Left renal cortex interstitium (tissue), 4 donors: ENCODE measurements at places on chromosomes 16 and 17.

- no peak for DNase-seq
Measured at GRCh38 chr16:89393738-89394406, 96.5 kb downstream of the ANKRD11 start.

DNA sequence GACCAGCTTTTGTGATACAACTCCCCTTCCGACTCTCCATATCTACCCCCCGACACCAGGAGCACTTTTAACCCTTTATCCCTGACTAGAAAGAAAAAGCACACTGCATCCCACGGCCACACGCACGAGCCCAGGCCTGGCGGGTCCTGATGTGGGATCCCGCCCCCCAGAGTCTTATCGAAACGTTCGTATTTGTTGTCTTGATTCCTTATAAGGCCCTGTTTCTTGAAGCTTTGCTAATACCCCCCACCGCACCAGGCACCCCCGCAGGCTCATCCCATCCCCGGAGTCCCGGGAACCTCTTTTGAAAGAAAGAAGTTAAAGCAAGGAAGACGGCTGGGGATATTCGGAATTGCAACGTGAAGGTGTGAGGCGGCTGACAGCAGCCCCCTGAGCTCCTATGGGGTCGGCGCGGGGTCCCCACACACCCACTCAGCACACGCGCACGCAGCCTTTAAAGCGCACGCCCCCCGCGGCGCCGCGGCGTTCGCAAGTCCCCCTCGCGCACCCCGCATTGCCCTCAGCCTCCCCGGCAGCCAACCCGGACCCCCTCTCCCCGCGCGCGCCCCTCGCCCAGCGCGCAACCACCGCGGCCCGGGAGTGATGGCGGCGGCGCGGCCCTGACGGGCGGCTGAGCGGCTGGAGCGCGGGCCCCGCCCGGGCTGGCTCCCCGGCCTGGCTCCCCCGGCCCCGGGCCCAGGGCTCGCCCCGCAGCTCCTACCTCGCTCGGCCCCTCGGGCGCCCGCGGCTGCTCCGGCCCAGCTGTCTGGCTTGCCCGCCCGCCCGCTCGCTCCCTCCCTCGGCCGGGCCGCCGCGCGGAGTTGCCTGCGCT is 448 bp downstream of the STAT5B start:
- DNase-seq = no peak

DNA sequence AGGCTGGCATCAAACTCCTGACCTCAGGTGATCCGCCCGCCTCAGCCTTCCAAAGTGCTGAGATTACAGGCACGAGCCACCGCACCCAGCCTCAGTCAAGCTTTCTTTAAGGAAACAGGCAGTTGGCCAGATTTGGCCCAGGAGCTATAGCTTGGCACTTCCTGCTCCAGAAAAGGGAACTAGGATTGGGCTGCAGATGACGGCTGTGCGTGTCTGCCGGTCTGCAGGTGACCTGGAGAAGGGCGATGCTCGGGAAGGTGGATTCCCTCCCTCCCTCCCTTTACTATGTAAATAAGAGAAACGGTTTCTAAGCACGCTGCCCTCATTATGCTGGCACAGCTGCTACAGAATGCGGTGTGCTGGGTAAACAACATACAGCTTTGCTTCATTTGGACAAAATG is 215.9 kb downstream of the RPTOR start:
- no peak for DNase-seq

DNA sequence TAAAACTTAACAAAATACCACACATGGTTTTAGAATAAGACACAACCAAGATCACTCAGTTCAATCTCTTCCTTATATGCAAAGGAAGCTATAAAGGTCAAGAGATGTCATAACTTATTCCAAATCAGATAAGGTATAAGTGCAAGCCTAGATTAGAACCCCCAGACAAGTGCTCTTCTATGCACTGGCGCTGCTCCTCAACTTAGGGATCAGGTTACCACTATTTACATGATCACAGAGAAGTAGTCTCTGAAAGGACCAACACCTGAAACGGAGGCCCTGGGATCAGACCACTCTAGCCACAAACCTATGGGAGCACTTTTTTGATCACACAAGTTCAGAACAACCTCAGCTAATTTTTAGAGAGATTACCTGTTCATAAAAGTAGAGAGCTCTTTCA is 16.6 kb downstream of the COPS3 start:
- no peak for DNase-seq

DNA sequence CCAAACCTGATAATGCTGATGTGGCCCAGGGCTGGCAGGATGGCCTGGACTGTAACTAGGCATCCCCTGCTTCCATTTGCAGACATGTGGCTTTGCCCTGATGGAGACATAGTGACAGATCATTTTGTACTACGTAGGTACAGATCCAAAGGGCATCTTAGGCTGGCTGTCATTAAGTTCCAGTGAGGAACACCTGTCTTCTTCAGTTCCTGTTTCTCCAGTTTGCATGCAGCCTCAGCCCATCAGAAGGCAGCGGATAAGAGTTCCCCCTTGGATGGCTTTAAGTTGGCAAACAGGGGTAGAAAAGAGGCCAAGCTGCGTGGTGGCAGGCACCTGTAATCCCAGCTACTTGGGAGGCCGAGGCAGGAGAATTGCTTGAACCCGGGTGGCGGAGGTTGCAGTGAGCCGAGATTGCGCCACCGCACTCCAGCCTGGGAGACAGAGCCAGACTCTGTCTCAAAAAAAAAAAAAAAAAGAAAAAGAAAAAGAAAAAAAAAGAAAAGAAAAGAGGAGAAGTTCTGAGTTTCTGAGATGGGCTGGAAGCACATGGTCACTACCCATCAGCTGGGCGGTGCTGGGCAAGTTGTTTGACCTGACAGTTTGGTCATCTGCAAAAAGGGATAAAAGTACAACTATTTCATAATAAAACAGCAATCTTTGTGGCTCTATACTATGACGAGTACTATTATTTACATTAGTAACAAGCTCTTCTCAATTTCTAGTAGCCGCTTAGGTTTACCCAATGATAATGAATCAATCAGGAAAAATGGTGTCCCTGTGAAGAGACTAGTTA is 42.7 kb downstream of the CPPED1 start:
- DNase-seq = no peak

DNA sequence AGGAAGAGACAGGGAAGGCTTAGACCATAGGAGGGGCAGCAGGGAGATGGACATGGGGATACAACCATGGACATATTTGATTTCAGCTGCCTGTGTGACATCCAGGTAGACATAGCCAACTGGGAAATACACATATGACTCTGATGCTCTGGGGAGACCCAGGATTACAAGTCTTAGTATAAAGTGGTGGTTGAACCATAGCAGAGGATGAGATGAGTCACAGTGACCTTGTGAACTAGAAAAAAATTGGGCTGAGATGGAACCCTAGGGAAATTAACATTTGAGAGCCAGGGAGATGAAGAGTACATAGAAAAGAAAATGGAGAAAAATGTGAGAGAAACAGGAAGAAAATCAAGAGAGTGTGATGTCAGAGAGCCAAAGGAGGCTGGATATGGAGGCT is 10.2 kb downstream of the MARCHF10 start:
- DNase-seq = no peak

DNA sequence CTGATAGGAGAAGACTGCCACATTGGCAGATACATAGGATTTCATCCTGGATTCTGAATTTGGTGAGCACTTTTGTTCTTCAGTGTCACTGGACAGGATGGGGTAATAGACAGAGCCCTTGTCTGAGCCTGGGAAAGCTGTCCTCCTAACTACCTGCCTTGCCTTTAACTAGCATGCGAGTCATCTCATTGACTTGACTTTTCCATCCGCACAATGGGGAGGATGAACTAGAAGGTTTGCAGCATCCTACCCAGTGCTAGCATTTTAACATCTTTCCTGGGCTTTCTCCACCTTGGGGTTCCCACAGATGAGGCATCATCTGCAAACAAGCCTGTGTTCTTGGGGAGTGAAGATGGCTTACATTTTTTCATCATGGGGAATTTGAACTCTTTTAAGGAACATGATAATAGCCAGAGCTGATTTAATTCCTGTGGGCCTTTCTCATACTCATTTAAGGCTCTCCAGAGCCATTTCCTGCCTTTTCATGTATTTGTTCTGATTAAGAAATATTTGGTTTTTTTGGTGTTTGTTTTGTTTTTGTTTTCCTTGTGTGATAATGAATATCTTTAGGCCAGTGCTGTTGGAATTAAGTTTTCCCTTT is 139.5 kb downstream of the MSI2 start:
- no peak for DNase-seq

DNA sequence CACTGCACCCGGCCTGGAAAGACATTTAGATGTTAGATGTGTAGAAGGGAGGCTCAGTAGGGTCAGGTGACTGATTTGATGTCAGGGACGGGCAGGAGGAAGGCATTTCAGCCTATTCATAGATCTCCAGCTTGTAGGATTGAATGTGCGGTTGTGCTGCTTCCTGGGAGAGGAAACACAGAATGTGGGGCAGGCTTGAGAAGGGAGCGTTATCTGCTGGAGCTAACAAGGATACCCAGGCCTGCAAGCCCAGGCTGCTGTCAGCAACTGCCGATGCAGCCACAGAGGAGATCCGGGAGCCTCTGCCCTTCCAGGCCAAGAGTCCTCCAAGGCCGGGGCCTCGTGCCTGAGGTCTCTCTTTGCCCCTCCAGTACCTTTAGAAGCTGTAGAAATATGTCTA is 205.6 kb downstream of the SPECC1 start:
- DNase-seq = no peak

GRCh38 chr16:67186550-67186950 is 2.8 kb upstream of the MATCAP1 start:
- no peak for DNase-seq

DNA sequence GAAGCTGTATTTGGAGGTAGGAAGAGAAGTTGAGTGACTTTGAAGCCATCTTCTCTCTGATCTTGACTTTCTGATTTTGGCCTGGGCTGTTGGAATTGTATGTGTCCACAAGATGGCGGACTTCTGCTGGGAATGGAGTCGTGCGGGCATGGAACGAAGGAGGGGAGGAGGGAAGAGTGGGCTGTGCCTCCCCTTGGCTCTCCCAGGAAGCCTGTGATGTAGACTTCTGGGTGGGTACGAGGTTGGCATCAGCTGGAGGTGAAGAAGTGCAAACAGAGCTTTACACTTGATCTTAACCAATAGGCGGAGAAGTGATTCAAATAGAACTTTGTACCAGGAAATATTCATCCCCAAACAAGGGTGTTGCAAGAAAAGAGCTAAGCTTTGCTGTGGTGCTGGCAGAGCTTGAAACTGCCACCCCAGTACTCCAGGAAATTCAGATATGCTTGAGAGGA is 7.4 kb upstream of the TMEM220 start:
- DNase-seq = peak; percentile 55

GRCh38 chr17:40648384-40648968 is 858 bp upstream of the SMARCE1 start:
- DNase-seq = no peak

- DNase-seq = no peak
Measured at GRCh38 chr16:78106686-78107085, 7.2 kb downstream of the WWOX start.

DNA sequence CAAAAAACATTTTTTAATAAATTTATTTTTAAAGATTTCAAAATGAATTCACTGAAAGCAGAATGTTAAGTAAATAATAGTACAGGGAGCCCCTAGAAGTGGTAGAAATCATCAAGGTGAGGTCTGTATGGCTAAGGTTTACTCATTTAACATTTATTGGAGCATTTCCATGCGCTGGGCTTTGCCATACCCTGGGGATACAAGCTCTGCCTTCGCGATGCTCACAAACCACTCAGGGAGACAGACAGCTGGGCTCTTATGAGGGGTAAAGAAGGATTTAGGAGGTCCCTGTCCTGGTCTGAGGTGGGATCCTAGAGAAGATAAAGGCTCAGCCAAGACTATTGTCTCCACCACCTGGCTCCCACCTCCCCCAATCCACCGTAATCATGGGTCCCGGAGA is 11.3 kb upstream of the LPCAT2 start:
- DNase-seq = no peak

GRCh38 chr17:83069931-83070742 is 9.3 kb upstream of the METRNL start:
- no peak for DNase-seq

DNA sequence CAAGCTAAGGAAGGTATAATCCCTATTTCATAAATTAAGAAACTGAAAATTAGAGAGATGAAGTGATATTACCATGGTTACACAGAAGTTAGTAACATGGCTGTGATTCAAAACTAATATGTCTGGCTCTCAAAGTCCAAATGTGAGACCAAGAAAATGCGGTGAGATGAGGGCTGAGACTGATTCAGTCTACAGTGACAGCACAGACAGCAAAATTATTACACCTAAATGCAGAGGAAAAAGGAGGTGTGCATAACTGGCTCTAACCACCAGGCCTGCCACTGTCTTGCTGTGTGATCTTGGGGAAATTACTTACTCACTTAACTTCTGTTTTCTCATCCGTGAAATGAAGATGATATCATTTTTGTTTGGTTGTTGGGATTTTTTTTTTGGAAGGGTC is 270.0 kb upstream of the SOX9 start:
- no peak for DNase-seq

DNA sequence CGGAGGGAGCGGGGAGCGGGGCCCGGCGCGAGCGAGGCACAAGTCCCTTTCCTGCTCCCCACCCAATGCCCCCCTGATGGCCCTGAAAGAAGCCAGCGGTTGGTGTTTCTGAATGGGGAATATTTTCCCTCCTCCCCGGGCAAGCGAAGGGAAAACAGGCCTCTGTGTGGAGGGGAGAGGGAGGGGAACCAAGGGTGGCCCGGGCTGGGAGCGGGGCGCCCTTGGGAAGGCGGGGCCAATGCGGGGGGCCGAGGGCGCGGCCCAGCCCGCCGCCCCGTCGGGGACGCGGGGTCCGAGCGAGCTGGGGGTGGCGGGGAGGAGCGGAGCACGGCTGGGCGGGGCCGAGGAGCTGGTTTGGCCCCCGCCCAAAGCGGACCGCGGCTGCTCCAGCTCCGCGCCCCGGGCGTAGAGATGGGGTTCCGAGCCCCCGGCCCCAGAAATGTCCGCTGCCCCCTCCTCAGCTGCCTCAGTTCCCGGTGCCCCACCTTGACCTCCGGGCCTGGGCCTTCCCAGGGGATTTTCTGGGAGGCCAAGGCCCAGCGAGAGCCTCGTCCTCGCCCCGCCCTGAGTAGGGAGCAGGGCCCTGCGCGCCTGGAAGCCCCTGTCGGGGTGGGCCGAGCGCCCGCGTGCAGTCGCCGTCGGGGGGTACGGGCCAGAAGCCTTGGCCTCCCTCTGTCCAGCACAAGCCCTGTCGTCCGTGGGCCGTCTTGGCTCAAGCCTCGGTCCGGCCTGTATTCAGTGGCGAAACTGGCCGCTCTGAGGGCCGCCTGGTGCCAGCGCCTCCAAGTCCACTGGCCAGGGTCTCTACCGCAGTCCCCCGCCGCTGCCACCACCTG is 3.9 kb upstream of the HEXIM1 start:
- no peak for DNase-seq

- DNase-seq = no peak
Measured at GRCh38 chr17:40997361-40997760, 2.3 kb downstream of the KRTAP3-2 start.

GRCh38 chr17:76704805-76705204 is 6.0 kb downstream of the MXRA7 start:
- no peak for DNase-seq
